ENCODE measurements at places on chromosomes 7 and 10. TPM values are rescaled to one million over a fixed set of nuclear protein-coding genes. Genes with fewer than 3 reads are reported as not detected.

The SPDYE9 gene
- total RNA-seq = not detected

The SEC23IP gene
- 72.9 TPM for total RNA-seq

The SPDYE6 gene
- not detected for total RNA-seq

The FAM25G gene
- total RNA-seq = not detected

Data from type B pancreatic cell (in vitro differentiated cells).